NCI-H1048 (cell line): ENCODE measurements at places on chromosomes 7 and 10.

GRCh38 chr7:80644054-80644453 is 5.6 kb downstream of the CD36 start:
- no peak for DNase-seq

- no peak for DNase-seq
Observed at GRCh38 chr7:150357270-150357669, 11.4 kb upstream of the REPIN1 start.

DNA sequence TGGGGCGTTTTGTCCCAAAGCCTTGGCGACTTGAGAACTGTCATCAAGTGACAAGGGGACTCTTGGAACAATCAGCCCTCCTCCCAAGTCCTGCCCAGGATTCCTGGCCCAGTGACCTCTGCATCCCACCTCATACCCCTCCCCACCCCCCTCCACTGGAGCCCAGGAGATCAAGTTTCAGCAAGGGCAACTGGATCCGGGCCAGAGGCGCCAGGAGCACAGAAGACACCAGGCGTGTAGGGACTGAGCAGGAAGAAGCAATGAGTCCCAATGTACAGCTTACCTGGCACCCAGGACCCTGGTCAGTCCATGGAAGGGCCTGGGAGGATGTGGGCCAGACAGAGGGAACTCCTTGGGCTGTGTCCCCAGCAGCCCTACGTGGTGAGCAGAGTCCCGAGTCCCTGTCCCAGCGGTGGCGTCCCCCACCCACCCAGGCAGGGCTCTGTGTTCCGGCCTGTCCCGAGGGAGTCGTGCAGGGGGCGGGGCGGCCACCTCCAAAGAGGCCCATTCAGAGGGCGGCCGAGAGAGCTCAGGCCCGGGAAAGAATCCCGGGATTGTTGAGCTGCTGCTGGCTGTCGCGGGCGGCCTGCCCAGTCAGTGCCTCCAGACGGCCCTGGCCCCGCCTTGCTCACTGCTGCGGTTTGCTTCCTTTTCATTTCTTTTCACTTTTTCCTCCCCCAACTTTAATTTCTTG is 254.1 kb downstream of the TNS3 start:
- DNase-seq, result peak; percentile 7

GRCh38 chr10:17457083-17457482 is 2.7 kb upstream of the ST8SIA6 start:
- no peak for DNase-seq

DNA sequence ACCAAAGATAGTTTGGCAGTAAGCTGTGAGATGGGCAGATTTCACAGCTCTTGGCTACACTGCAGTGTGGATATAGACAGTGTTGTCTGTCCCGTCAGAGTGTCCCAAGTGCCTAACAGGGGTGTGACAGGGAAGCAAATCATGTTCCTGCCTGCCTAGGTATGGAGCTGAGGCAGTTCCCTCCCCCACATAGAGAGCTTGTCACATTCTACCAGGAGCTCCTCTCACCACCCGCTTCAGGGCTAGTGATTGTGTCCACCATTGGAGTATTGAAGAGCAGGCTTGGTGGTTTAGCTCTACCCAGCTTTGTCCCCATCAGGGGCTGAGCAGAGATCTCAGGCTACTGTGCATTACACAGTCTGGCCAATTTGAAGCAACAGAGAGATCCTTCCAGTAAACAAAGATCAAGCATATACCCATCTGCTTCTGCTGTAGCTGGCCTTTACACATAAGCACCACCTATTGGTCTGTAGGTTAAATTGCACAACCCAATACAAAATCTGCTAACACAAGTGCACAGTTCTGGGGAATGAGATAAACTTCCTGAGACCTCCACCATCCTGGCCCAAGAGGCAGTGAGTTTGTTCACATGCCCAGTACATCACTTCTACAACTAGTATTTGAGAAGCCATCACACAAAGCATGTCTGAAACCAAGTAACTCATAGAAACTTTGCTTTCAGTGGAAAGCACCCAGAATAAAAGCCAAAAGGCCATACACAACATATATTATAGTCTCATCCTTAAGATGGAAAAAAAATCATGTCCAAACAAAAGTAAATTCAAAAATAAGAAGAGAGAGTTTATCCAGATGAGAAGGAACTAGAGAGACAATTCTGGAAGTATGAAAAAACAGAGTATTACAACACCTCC is 67.3 kb downstream of the GLCCI1 start:
- no peak for DNase-seq

- no peak for DNase-seq
Observed at GRCh38 chr7:149462101-149462520, 1.2 kb upstream of the ZNF777 start.

DNA sequence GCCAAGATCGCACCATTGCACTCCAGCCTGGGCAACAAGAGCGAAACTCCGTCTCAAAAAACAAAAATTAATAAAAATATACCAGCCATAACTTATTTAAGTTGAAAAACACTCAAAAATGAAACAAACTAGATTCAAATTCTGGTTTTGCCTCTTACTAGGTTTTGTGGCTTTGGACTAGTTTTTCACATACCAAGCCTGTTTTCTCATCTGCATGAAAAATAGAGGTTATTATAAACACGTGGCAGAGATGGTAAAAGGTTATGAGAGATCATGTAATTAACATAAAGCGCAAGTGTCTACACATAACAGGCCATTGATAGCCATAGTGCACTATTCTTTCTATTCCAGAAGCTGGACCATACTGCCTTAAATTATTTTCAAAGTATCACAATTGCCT is 35.5 kb upstream of the CABCOCO1 start:
- no peak for DNase-seq

DNA sequence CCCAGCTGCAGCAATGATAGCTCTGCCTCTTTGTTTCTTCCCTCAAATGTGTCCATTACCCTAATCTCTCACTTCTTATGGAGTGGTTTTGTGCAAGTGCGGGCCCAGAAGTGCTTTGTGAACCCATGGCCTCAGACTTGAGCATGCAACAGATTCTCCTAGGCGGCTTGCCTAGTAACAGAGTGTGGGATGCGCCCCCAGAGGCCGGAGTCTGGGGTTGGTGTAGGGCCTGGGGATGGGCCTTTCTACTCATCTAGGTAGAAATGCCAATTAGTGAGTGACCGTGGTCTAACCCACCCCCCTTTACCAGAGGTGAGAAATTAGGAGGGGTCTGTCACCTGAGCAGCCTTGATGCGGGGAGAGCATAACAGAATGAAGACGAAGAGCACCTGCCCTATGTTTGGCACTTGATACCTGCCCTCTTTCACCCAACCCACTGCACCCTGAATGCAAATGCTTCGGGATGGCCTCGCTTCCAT is 7.0 kb upstream of the IGFBP1 start:
- DNase-seq, result no peak

DNA sequence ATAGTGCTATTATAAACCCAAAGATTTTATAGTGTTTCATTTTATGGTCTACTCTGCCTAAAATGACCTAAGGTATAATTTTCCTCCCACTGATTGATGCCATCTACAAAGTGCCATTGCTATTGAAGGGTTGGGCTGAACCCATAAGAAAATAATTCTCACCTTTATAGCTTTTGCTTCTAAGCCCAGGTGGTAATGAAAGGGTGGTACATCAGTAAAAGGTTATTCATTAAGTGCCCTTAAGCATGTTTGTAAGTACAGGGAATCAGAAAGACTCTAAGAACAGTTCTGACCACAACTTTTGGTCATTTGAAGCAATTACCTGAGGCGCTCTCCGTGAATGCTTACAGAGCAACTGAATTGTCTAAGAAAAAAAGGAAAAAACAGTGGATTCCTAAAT is 1247.3 kb downstream of the NXPH1 start:
- DNase-seq, result no peak

DNA sequence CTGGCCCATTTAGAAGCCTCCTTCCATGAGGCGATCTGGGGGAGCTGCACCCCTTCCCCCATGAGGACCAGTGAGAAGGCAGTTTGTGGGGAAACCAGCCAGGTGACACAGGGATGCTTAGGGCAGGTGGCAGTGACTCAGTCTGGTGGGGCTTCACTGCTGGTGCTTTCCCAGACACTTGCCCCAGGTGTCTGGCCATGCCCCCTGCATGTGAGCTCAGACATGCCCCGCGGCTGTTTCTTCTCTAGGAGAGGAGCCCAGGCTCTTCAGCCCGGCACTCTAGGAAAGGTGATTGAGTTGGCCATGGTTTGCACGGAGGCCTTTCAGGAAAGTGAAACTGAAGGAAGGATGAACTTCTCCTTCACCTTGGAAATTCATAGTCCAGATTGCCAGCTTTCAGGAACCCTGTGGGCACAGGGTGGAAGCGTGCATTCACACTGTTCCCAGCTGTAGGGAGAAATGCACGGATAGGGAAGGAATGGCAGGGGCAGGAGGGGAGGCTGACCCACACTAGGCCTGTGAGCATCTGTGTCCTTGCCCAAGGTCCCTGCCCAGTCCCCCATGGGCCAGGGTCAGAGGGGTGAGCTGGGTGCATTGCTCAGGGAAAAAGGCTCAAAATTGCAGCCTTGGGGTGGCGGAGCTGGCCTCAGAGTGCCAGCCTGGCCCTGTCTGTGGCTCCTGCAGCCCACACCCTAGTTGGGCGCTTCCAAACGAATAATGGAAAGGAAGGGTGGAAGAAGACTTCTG is 359.1 kb downstream of the GLRX3 start:
- no peak for DNase-seq

GRCh38 chr7:93097388-93097787 is 20.4 kb downstream of the SAMD9 start:
- no peak for DNase-seq

DNA sequence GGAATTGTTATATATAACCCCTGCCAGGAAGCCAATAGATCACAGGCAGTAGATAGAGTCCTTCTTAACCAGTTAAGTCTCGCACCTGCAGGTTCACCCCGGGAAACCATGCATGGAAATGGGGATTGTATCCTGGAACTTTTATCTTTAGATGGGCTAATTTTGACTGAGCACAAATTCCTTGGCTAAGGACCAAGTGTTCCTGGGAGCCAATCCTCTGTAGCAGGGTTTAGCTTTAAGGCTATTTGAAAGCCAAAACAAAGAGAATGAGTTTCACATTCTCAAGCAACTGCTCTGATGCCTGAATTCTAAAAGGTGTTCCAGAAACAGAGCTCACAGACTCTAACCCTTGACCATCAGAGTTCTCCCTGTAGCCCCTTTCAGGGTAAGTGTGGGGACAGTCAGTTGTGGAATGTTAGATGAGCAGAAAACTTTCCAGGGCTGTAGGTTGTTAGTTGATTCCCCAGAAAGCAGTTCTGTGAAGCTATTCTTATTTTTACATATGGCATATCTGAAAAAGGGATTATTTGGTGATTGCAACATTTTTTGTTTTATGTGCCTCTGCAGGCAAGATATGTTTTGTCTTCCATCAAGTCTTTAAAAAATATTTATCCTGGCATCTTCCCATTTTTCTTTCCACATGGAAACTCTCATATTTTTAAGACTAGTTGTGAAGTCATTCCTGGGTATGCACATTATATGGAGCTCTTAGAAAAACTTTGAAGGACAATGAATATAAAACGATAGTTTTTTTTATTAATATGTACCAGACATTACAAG is 16.2 kb upstream of the NPVF start:
- no peak for DNase-seq

- DNase-seq, result no peak
Observed at GRCh38 chr7:84914598-84914997, 272.3 kb downstream of the SEMA3D start.

GRCh38 chr7:36986511-36986933 is 262.2 kb upstream of the AOAH start:
- DNase-seq, result no peak
